Effector memory CD4-positive, alpha-beta T cell (primary cell): ENCODE measurements at places on chromosomes 12 and 14.

GRCh38 chr12:57465747-57466505, 6.3 kb downstream of the GLI1 start:
- H3K27me3 ChIP-seq, result peaks cover 2% of the 10 kb centered on the region
- peaks cover 22% of the 10 kb centered on the region for H3K36me3 ChIP-seq
- peaks cover 16% of the 10 kb centered on the region for H3K4me1 ChIP-seq
- DNase-seq, result no peak
- no peak overlapping the region for H3K4me3 ChIP-seq

DNA sequence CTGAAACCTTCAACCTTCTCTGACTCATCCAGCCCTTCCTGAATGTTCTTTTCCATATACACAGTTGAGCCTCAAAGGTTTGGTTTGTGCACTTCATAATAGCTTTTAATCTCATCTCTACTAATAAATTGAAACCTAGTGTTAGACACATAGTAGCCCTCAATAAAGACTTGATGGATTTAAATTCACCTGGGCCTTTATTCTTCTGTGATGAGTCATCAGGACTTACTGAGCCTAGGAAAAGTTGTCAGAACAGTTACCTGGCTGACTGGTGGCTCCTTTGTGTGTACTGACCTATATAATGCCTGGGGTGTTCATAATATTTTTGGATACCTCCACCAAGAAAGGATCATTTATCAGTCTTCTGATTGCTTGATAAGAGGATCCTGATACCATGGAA, 86.4 kb upstream of the NTF3 start:
- H3K4me1 ChIP-seq, result no peaks in the 10 kb centered on the region
- no peak overlapping the region for H3K27ac ChIP-seq
- H3K36me3 ChIP-seq, result no peaks in the 10 kb centered on the region
- no peak overlapping the region for H3K4me3 ChIP-seq

DNA sequence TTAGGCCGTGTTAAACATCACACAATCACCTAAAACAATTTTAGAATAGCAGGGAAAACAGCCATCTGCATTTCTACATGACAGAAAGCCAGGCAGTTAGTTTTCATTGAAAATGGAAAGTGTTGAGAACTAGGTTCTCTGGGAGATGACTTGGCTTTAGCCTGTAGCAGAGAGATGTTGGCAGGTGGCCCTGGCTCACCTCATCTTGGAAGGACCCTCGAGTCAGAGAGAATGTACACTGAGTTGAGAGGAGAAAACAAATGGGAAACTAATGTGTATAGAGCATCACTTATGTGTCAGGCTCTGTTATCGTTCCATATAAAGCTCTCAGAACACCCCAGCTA, 51.9 kb downstream of the SUSD6 start:
- H3K36me3 ChIP-seq, result peaks cover 5% of the 10 kb centered on the region
- H3K27ac ChIP-seq, result no peak overlapping the region
- no peaks in the 10 kb centered on the region for H3K4me1 ChIP-seq
- DNase-seq, result no peak
- no peaks in the 10 kb centered on the region for H3K27me3 ChIP-seq

GRCh38 chr14:31018057-31018645, 7.3 kb upstream of the AP4S1 start:
- no peak overlapping the region for H3K27ac ChIP-seq
- H3K36me3 ChIP-seq, result peaks cover under 1% of the 10 kb centered on the region
- no peak for DNase-seq
- no peaks in the 10 kb centered on the region for H3K27me3 ChIP-seq

- no peak for DNase-seq
- no peaks in the 10 kb centered on the region for H3K4me1 ChIP-seq
- H3K27ac ChIP-seq, result no peak overlapping the region
- H3K4me3 ChIP-seq, result no peak overlapping the region
- H3K27me3 ChIP-seq, result peaks cover 35% of the 10 kb centered on the region
Measured at GRCh38 chr14:99660006-99660566, 15.2 kb downstream of the HHIPL1 start.

- H3K4me1 ChIP-seq, result no peaks in the 10 kb centered on the region
- H3K36me3 ChIP-seq, result no peaks in the 10 kb centered on the region
- no peak for DNase-seq
- no peak overlapping the region for H3K27ac ChIP-seq
Measured at GRCh38 chr14:96823652-96824051, 26.5 kb downstream of the VRK1 start.

DNA sequence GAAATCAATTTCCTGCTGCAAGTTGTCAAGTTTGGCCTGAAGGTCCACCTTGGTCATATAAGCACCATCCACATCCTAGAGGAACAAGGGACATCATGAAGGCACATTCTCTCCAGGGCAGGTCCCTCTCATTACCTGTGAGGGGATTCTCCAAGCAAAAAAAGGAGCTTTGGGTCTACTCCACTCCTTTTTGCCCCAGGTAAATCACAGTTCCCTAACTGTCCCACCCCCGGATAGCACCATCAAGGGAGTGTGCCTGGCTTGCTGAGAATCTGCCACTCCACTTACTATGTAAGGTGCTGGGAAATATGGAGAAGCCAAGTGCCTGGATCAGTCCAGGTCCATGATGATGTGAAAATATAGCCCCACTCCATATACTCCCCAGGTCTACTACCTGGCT, 2.5 kb downstream of the KRT1 start:
- H3K4me1 ChIP-seq, result no peaks in the 10 kb centered on the region
- H3K27me3 ChIP-seq, result no peaks in the 10 kb centered on the region
- no peaks in the 10 kb centered on the region for H3K36me3 ChIP-seq
- no peak for DNase-seq
- H3K27ac ChIP-seq, result no peak overlapping the region

DNA sequence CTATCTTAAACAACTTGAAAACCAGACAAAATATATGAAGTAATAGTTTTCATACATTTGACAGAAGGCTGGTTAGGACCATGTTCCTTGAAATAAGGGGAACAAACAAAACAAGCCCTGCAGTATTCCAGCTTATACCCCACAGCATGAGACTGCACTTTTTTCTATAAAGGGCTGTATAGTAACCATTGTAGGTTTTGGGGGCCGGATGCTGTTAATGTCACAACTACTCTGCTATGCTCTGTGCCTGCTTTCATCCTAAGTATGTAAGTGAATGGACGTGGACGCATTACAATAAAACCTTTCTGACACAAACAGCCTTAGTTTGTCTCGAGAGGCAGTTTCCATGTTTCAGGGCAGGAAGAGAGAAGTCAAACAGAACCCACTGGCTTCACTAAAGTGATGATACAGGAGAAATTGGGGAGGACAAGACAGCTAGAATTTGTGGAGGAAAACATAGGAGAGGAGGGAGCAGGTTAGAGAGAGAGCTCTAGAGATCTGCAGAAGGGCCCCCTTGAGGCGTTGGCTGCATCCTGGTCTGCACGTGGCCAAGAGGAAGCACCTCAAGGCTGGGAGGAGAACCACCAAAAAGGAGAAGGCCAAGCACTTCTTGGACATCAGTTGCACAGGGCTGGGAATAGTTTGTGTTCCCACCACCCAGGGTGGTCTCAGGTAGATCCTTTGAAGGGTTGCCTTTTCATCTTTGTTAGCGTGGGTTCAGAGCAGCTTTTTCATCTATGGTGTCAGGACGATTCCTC, 63.7 kb downstream of the TRAF3 start:
- H3K36me3 ChIP-seq, result no peaks in the 10 kb centered on the region
- H3K27ac ChIP-seq, result no peak overlapping the region
- H3K27me3 ChIP-seq, result no peaks in the 10 kb centered on the region
- H3K4me3 ChIP-seq, result no peak overlapping the region
- H3K4me1 ChIP-seq, result no peaks in the 10 kb centered on the region

GRCh38 chr12:6352193-6353173, 10.6 kb upstream of the TNFRSF1A start:
- no peaks in the 10 kb centered on the region for H3K36me3 ChIP-seq
- peaks cover 4% of the 10 kb centered on the region for H3K4me1 ChIP-seq
- no peaks in the 10 kb centered on the region for H3K27me3 ChIP-seq
- H3K4me3 ChIP-seq, result no peak overlapping the region

DNA sequence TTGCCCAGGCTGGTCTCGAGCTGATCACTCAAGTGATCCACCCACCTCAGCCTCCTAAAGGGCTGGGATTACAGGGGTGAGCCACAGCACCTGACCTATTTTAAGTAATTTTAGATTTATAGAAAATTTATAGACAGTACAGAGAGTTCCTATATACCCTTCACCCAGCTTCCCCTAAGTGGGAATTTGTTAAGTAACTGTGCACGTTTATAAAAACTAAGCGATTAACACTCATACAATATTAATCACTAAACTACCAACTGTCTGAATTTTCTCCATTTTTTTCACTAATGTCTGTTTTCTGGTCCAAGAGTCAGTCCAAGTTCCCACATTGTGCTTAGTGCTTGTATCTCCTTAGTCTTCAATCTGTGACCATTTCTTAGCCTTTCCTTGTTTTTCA, 5.5 kb downstream of the IL31 start:
- no peak for DNase-seq
- H3K4me3 ChIP-seq, result no peak overlapping the region

DNA sequence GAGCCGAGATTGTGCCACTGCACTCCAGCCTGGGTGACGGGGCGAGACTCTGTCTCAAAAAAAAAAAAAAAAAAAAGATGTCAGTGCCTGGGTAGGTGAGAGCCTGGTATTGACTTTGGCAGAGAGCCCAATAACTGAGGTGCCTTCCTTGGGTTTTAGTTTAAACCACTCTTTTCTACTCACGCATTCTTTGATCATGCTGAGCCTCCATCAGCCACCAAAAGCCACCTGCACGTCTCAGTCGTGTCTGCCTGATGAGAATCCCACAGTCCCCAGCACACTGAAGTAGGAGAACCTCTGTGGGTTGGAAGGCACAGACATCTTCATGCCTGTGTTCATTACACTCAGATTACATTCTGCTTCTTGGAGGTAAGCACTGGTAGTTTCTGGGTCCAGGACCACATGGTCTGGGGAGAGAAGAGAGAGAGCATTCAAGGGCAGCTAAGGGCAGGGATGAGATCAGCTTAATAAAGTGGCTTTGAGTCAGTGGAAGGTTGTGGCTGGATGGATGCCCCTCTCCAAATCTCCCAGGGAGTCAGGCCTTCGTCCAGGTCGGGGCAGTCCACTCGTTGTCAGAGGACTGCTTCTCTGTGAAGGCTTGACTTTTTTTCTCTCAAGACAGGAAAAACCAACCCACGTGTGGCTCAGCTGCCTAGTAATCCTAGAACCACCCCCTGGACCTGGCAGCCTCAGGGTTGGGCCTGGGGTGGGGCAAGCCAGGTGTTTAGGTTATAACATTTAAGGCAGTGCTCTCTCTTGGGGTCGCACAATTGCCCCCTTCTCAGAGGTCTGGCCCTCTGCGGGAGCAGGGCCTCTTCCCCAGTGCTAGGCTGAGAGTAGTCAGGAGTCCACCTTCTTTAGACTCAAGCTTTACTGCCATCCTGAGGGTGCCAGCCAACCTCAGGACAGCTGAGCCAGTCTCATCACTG, 32.6 kb upstream of the MAX start:
- DNase-seq, result no peak
- no peaks in the 10 kb centered on the region for H3K4me1 ChIP-seq
- no peak overlapping the region for H3K27ac ChIP-seq

DNA sequence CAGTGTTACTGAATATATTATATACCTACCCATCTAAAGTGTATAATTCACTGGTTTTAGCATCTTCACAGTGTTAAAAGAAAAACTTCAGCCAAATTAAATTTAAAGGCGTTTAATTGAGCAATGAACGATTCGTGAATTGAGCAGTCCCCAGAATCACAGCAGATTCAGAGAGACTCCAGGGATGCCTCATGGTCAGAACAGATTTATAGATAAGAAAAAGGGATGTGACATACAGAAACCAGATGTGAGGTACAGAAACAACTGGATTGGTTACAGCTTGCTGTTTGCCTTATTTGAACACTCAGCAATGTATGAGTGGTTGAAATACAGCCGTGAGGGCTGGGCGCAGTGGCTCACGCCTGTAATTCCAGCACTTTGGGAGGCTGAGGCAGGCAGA, 84.6 kb downstream of the WNK1 start:
- H3K36me3 ChIP-seq, result peaks cover 11% of the 10 kb centered on the region
- no peak overlapping the region for H3K27ac ChIP-seq
- H3K27me3 ChIP-seq, result no peaks in the 10 kb centered on the region
- no peak overlapping the region for H3K4me3 ChIP-seq
- no peaks in the 10 kb centered on the region for H3K4me1 ChIP-seq
